ENCODE measurements at places on chromosomes 5 and 9.
A peak's percentile ranks its signal among the peaks of the same experiment; 100 is the strongest.

- DNase-seq, result no peak
These were observed 158.7 kb downstream of the DRD1 start for GRCh38 chr5:175285261-175285660.

DNA sequence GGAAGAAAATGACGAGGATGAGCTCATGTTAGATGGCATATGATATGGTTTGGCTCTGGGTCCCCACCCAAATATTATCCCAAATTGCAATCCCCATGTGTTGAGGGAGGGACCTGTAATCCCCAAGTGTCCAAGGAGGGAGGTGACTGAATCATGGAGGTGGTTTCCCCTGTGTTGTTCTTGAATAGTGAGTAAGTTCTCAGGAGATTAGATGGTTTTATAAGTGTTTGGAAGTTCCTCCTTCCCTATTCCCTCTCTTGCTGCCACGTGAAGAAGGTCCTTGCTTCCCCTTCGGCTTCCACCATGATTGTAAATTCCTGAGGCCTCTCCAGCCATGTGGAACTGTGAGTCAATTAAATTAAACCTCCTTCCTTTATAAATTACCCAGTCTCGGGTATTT, 10.1 kb downstream of the EDIL3 start:
- no peak for DNase-seq

DNA sequence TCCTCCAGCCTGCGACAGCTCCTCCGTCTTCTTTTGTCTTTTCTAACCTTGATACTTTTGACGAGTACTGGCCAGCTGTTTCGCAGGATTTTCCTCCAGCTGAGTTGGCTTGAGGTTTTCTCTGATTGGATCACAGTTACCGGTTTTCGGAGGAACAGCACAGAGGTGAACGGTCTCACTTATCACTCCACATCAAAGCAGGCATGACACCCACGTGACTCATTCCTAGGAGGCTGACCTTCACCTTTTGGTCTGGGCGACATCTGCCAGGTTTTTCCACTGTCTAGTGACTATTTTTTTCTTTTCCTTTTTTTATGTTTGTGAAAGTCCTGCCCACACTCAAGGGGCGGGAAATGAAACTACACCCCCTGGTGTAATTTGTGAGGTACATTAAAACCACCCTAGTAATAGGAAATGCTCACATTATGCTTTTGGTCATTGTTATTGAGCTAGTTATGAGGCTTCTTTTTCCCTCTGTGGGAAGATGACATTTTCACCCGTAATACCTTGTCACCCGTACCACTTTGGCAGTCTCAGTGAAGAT, 319.2 kb downstream of the GADD45G start:
- no peak for DNase-seq

DNA sequence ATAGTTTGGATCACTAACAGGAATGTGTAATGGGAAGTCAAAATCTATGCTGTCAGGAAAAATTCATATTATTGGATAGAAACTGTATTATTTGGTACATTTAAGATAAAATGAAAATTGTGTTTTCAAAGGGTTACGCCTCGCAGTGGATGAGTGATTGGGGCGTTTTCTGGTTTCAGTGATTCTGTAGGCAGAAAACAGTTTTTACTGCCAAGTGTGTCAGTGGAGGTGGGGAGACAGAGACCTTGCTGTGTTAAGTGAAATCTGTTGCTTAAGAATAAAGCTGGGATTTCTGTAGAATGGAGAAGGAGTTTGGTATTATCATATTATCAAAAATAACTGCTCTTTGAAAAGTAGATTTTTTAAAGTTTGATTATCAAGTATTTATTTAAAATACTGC, 69.7 kb downstream of the GHR start:
- no peak for DNase-seq

DNA sequence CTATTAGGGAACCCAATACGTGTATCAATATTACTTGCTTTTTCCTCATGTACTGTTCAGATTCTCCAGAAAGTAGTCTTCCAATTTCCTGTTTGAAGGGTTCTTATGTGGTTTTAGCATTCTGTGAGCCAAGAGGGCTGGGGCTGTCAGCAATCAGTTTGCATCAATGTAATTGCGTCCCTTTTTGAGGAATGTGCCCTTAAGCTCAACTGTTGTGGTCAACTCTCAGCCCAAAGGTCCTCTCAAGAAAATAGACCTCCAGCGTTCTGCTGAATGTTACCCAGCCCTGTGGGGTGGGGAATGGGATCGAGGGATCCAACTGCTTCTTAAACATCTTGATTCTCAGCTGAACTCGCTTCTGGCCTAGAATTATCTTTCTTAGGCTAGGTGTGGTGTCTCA, 43.8 kb upstream of the CDK20 start:
- DNase-seq, result no peak

DNA sequence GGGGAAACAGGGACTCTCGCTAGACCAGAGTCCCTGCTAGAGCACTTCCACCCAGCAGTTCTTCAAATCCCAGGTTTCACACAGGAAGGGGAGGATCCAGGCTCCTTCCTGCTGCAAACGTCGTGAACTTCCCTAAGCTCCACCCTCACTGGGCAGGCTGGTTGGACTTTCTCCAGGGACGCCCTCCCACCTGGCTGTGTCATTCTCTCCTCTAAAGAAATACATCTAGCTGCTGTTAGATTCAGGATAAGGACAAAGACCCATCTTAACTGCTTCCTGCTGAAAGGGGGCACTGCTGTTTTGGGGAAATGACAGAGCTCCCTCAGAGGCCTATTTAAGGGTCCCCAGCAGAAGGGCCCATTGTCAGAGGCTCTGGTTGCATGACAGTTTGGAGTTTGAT, 230.7 kb downstream of the SEMA6A start:
- DNase-seq, result no peak

DNA sequence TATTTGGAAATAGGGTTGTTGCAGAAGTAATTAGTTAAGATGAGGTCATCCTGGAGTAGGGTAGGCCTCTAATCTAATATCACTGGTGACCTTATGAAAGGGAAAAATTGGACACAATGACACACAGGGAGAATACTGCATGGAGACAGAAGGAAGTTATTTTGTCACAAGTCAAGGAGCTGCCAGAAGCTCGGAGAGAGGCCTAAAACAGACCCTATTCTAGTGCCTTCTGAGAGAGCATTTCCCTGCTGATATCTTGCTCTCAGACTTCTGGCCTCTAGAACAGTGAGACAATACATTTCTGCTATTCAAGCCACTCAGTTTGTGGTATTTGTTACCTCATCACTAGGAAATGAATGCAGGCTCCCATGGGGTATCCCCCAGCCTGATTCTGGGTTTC, 332.9 kb downstream of the CSNK1G3 start:
- no peak for DNase-seq

- DNase-seq, result no peak
These were observed 86.5 kb upstream of the ARRDC3 start for GRCh38 chr5:91469517-91470165.

GRCh38 chr9:2180154-2180553, 165.0 kb downstream of the SMARCA2 start:
- DNase-seq, result no peak

GRCh38 chr5:115351356-115352195, 55.1 kb upstream of the CCDC112 start:
- DNase-seq, result no peak

DNA sequence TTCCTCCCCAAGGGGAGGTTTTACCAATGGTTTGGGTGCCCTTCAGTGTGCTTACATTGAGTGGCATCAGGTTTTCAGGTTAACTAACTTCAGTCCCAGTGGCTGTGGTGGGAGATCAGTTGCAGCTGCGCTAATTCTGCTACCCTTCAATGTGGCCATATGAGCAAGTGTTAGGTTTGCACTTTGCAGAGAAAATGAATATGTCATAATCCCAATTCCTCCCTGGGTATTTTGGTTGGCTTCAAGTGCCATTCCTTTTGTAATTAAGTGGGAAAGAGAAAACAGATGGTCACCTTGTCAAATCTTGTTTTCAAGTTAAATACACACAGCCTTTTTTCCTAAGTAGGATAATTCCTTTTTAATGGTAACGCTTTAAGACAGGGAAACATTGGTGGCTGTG, 236.2 kb downstream of the TLE4 start:
- no peak for DNase-seq

DNA sequence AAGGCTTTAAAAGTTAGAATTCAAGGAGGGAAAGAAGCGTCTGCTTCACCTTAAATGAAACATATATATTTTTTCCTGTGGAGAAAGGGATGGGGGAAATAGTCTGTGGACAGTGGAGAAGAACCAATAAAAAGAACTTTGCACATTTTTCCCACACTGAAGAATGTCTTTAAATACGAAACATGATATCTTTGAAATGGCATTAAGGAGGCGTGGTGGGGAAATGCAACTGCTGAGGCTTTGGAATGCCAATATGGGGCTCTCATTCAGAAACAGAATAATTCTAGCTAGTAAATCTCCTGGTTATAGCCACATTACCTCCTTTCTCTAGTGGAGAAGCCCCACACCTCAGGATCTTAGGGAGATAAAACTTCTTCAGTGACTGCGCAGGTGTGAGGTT, 46.8 kb downstream of the TNC start:
- DNase-seq, result no peak

DNA sequence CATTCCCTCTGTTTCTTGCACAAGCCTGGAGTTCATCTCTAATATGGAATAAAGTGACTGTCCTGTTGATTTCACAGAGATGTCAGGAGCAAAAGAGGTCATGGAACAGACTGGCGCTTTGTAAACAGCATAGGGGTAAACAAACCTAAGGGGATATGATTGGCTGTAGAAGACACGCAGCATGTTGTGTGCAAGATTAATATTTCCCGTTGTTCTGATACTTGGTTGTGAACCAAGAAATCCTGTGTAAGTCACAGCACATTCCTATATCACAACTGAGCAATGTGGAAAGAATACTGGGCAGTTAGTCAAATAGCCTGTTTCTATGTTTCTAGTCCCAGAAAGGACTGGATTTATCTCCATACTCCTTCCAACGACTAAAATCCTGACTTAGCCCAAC, 3.2 kb downstream of the ADAMTS12 start:
- DNase-seq, result no peak

DNA sequence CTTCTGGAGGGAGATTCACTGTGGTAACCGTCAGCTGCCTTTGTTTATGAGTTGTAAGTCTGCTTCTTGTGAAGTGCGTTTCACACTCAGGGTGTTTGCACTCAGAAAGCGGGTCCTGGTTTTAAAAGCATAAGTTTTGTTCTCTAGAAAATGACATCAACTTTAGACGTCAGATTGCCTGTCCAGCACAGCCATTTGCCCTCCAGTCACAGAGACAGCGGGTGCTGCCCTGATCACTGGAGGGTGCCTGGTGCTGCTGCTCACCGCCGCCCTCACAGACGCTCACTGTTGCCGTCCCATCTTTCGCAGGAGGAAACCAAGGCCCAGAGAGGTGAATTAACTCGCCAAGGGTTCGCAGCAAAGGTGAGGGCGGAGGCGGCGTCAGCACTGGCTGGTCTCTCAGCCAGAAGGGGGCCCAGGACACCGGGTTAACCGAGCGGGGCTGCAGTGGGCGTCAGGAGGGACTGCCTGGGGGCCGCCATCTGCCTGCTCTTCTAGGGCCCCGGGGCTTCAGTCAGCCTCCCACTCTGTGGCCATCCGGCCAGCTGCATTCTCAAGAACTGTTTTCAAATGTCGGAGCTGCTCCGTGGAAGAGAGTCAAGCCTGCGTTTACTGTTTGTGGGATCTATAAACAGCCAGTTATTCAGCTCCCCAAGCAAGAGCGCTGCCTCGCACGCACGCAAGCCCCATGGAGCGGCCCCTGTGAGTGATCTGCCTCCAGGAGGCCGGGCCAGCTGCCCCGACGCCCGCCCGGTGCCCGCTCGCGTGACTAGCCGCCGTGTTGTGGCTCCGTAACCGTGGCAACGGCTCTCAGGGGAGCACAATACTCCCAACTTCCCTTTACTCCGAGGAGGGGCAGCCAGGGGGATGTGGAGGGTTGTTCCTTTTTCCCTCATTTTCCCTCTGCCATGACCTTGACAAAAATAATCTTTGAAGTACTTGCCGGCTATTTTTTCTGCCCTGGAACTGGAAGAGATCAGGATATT, 43.4 kb upstream of the EXOC3 start:
- DNase-seq, result peak; percentile 90

GRCh38 chr9:20872340-20872977, 159.0 kb downstream of the HACD4 start:
- DNase-seq, result no peak

- DNase-seq, result no peak
These were observed 1413.1 kb upstream of the CDH6 start for GRCh38 chr5:29780401-29780800.

GRCh38 chr9:137647096-137647714, 28.4 kb downstream of the EHMT1 start:
- no peak for DNase-seq

DNA sequence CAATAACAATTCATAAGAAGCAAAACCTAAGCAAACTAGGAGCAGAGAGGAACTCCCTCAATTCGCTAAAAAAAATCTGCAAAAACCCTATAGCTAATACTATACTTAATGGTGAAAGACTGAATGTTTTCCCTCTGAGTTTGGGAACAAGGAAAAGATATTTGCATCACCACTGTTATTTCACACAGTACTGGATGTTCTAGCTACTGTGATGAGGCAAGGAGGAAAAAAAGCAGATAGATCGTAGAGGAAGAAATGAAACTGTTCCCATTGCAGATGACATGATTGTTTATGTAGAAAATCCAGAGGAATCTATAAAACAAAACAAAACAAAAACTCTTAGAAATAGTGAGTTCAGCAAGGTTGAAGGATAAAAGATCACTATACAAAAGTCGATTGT, 116.7 kb downstream of the PHF2 start:
- no peak for DNase-seq

DNA sequence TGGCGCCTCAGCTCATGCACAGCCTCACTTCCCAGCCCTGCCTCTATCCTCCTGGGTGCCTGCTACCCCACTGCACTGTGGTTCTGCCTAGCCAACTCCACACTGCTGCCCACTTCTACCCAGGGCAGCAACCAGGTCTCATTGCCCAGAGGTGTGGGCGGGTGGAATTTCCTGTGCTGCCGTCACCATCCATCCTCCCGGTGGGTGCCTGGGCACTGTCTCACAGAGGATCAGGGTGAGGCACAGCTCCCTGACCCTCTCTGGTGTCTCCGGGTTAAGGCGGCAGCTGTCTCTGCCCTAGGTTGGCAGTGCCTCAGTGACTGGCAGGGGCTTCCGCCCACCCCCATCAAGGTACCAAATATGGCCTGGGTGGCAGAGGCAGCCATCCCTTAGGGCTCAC, 4.3 kb upstream of the MTMR12 start:
- no peak for DNase-seq

DNA sequence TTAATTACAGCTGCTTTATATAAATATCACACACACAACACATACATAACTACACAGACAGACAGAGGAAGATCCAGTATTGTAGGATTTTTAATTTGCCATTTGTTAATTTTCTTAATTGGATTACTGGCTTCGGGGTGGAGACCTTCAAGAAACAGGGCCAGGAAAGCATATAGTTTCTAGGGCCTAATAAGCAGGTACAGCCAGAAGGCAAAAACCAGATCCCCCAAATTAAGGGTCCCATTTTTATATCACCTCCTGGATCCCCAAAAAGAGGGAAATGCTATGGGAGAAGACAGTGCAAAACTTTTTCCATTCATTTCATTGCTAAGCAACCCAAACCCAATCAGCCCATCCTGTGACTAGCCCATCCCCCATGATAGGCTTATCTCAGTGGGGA, 373.3 kb upstream of the FAM174A start:
- DNase-seq, result no peak

DNA sequence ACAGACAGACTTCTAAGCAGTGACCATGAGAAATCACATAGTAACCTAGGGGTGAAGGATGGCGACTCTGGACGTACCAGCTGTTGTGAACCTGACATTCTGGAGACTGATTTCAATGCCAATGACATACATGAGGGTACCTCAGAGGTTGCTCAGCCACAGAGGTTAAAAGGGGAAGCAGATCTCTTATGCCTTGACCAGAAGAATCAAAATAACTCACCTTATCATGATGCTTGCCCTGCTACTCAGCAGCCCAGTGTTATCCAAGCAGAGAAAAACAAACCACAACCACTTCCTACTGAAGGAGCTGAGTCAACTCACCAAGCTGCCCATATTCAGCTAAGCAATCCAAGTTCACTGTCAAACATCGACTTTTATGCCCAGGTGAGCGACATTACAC, 38.0 kb upstream of the CCDC152 start:
- no peak for DNase-seq

Measured in left cardiac atrium (tissue), 4 donors.